ENCODE measurements at places on chromosomes 16 and 17.

- DNase-seq: no peak
Measured at GRCh38 chr17:76549539-76549938, 9.7 kb downstream of the PRCD start.

GRCh38 chr16:46920402-46921068 lies 36.4 kb downstream of the GPT2 start:
- no peak for DNase-seq

- no peak for DNase-seq
Measured at GRCh38 chr17:47267354-47267828, 13.8 kb downstream of the ITGB3 start.

DNA sequence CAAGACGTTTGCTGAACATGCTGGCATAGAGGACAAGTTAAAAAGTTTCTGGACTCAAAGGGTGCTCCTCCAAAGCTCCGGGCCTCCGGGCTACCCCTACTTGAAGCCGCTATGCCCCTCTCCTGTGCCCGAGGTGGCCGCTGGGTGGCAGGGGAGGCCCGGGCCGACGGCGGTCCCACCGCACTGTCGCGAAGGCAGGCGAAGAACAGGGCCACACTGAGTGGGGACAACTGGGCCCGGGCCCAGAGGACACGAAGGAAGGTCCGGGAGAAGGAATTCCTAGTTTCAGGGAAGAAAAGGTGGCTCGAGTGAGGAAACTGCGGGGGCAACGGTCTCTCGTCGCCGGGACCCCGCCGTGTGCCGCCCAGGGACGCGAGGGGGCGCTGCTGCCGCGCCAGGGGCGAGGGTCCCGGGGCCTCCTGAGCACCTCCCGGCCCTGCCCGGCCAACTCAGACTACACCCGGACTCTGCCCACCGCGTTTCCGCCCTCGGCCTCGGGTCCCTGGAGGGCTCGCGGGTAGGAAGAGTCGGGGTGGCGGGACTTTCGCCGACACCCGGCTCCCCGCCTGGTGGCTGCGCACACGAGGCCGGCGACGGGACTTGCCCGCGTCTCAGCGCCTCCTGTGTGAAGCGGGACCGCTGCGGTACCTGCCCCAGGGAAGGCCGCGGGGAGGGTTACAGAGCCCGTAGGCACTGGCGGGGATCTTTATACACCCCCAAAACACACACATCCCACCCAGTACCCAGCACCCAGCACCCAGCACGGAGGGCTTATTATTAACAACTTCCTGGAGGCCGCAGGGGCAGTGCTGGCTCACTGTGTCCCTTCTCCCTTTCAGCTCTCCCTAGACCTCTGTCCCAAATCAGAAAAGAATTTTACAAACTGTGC lies 772 bp upstream of the CHCT1 start:
- DNase-seq: no peak

DNA sequence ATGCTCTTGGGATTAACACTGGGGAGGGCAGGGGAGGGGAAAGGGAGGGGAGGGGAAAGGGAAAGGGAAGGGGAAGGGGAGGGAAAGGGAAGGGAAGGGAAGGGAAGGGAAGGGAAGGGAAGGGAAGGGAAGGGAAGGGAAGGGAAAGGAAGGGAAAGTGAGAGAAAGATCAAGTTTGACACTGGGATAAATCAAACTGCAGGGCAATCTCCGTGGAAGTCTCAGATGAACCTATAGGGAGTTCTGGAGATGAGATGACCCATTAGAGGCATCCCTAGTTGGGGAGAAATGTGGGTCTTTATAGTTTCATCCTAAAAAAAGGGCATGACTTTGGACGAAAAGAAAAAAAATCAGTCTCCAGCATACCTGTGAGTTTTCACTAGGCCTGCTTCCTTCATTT lies 2.2 kb downstream of the KRTAP4-12 start:
- no peak for DNase-seq

- DNase-seq: no peak
Measured at GRCh38 chr17:7673239-7673638, 14.1 kb downstream of the TP53 start.

DNA sequence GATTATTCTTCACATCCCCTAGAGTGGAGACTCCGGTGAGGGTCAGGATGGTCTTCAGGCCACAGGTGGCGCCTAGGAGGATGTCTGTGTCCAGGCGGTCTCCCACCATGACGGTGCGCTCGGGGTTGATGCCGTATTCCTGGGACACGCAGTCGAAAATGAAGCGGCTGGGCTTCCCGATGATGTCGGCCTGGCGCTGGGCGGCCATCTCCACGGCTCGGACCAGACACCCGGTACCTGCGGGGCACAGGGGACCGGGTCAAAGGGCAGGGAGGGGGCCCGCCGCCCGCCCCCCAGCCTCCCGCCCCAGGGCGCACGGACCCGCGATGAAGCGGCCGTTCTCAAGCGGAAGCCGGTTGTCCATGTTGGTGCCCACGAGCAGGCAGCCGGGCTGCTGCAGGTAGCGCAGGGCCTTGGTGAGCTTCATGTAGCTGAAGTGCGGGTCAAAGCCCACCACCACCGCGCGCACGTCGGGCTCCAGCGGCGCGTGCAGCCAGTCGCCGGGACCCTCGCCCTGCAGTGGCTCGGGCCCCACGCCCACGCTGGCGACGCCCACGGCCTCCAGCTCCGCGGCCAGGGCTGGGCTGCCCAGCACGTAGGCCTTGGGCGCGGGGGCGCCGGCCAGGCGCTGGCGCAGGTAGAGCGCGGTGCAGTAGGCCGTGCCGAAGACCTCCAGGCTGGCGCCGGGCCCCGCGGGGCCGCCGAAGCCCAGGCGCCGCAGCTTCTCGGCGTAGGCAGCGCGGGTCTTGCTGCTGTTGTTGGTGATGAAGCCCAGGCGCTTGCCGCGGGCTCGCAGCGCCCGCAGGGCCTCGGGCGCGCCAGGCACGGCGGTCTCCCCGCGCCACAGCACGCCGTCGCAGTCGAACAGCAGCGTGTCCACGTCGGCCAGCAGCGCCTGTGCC lies 572 bp downstream of the PGP start:
- DNase-seq: no peak

- DNase-seq: no peak
Measured at GRCh38 chr17:78939615-78940014, 14.4 kb upstream of the TIMP2 start.

- DNase-seq: no peak
Measured at GRCh38 chr17:17944242-17944641, 28.0 kb downstream of the TOM1L2 start.

DNA sequence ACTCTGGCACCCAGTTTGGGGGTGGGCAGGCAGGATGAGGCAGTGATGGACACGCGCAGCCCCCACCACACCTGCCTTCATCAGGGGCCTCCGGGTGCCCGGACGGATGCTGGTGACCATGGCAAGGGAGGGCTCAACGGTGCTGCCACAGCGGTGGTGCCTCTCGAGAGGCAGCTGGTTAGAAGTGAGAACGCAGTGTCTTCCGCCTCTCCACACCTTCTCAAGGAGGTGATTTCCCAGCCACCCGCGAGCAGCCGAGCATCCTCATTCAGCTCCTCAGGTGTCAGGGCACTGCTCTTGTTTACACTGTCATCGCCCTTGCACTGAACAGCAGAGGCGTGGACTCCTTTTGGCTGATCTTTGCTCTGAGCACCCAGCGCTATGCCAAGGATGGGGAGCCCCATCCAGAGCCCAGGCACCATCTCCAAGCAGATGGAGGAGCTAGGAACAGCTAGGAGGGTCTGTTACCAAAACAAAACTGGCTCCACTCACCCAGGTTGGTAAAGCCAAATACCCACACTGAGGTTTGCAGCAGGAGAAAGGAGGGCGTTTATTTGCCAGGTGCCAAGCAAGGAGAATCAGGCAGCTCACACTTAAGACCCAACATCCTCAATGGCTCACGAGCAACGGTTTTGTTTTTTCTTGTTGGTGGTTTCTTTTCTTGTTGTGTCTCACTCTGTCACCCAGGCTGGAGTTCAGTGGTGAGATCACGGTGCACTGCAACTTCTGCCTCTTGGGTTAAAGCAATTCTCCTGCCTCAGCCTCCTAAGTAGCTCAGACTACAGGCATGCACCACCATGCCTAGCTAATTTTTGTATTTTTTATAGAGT lies 174.3 kb upstream of the TNRC6C start:
- no peak for DNase-seq

DNA sequence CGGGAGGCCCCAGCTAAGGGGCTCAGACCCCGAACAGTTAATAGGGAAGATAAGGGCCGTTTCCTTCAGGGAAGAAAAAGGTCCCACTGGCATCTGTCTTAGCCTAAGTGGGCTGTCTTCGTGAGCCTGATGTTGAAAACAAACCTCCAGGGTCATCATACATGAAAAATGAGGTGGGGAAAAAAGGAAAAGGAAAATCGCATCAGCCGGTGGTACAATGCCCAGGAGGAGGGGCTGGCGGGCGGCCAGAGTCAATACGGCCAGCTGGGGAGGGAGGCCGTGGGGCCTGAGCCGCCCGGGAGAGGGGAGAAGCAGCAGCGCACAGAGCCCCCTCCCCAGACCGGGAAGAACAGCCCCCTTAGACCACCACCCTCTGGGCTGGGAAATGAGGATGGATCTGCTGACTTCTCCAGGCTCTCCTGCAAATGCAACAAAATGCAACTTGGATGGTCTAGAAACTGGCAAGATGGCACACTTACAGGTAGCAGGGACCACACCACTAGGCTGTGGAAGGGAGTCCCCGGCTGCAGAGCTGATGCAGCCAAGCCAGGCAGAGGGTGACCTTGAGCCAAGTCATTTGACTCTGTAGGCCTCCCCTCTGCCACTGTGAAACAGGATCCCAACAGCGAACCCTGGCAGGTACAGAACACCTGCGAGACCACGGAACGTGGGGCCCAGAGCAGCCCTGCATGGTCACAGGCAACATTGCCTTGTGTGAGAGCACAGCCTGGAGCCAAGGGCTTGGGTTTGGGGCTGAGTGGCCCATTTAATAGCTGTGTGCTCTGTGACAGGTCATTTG lies 448.5 kb downstream of the SOX9 start:
- DNase-seq: no peak

DNA sequence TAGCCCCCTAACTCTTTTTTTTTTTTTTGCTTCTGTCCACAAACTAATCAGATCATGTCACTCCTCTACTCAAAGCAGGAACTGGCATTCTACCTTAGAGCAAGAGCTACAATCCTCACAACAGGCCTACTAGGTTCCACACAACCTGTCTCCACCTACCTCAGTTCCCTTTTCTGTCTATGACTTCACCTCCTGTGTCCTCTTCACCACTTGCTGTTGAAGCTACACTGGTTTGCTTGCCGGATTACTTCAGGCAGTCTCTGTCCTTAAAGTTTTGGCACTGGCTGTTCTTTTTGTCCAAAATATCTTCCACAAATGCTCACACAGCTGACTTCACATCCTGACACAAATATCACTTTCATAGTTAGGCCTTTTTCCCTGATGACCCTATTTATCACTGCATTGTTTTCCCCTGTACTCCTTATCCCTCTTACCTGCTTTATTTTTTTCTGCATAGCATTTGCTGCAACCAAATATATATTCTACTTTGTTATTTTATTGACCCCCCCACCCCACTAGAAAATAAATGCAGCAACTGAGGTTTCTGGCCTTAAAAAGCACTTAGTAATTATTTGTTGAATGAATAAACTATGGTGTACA lies 72.0 kb downstream of the KANSL1 start:
- DNase-seq: no peak

- DNase-seq: no peak
Measured at GRCh38 chr17:79216391-79216790, 141.8 kb downstream of the ENGASE start.

DNA sequence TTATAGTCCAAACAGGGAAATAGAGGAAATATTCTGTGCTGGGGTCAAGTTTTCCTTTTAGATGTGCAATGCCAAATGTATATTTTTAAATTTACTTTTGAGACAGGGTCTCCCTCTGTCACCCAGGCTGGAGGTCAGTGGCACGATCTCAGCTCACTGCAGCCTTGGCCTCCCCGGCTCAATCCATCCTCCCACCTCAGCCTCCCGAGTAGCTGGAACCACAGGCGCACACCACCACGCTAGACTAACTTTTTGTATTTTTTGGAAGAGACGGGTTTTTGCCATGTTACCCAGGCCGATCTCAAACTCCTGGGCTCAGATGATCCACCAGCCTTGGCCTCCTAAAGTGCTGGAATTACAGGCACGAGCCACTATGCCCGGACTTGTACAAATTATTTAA lies 25.8 kb upstream of the MED13 start:
- DNase-seq: no peak

GRCh38 chr16:89093602-89094251 lies at the start of gene ACSF3:
TSS of gene ACSF3 (plus strand) at chr16:89093852. CDS start at chr16:89100682, 6,830 bp downstream.
- no peak for DNase-seq

DNA sequence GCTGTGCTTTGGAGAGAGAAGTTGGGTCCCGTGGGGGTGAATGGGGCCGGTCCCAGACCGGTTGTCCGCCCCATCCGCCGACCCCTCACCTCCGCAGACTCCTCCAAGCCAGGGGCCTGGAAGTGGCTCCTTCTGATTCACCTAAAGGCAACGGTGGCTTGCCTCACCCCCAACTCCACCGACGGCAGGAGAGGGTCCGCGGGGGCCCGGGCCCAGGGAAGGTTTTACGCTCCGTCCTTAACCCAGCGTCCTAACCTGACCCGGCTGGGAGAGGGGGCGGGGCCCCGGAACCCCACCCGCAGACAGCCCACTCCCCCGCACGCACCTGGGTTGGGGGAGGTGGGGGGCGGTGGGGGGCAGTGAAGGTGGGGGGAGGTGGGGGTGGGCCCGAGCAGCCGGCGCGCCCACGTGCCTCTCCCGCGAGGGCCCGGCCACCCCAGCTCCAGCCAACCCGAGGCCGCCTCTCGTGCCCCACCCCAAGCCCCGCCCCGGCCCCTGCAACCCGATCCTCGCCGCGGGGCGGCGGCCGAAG lies 12.7 kb upstream of the CD300A start:
- no peak for DNase-seq

DNA sequence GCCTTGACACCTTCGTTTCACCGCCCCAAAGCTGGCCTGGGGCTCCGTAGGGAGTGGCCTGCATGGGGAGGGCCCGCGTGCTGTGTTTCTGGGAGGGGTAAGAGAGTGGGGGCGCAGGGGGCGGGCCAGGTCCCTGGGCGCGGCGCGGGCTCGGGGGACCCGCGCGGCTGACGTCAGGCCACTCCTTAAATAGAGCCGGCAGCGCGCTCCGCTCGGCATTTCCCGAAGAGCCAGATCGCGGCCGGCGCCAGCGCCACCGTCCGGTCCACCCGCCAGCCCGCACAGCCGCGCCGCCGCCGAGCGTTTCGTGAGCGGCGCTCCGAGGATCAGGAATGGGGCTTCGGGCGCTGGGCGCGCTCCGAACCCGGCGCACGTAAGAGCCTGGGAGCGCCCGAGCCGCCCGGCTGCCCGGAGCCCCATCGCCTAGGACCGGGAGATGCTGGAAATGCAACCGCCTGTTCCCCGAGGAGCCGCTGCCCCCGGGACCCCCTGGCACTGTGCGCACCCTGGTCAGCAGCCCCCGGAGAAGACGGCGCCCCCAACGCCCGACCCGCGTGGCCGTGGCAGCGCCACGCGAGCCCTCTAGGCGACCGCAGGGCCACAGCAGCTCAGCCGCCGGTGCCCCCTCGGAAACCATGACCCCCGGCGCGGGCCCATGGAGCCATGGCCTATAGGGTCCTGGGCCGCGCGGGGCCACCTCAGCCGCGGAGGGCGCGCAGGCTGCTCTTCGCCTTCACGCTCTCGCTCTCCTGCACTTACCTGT lies at the start of gene HS3ST2:
Gene HS3ST2, plus strand, starts transcription at position 215 of the 763 bp plus-strand sequence. Its CDS starts 449 bp downstream, at position 664.
- DNase-seq: peak; percentile 16

DNA sequence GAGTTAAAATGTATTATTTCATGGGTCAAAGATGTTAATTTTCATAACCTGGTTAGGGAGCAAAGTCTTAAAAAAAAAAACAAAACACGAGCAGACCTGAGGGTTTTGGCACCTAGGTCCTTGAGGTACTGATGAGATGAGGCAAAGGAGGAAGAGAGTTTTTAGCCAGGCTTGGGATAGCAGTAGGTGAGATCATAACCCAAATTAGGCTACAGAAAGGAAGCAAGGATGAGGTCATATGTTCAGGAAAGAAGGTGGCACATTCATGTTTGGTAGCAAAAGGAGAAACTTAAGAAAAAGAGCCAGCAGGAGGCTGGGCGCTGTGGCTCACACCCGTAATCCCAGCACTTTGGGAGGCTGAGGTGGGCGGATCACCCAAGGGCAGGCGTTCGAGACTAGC lies 2.8 kb downstream of the ATXN1L start:
- DNase-seq: no peak

Measured in epithelial cell of prostate (primary cell).